Right renal pelvis (tissue), 4 donors: ENCODE measurements at places on chromosomes 12 and 14. TPM values are rescaled to one million over a fixed set of nuclear protein-coding genes. Genes with fewer than 3 reads are reported as not detected.

DNA sequence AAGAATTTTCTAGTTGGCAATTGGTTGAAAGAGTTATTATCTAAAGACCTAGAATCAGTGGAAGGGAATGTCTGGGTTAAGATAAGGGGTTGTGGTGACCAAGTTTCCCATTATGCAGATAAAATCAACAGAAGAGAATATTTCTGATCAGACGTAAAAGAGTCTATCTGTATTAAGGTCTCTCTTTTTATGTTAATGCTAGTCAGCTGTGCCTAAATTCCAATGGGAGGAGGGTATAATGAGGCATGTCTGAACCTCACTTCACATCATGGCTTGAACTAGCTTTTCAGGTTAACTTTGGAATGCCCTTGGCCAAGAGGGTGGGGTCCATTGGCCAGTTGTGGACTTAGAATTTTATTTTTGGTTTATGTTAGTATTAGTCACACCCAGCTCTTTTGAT lies 34.3 kb upstream of the CHST11 start:
- DNase-seq, result no peak

GRCh38 chr12:1533602-1534304 lies 60.6 kb downstream of the FBXL14 start:
- no peak for DNase-seq

DNA sequence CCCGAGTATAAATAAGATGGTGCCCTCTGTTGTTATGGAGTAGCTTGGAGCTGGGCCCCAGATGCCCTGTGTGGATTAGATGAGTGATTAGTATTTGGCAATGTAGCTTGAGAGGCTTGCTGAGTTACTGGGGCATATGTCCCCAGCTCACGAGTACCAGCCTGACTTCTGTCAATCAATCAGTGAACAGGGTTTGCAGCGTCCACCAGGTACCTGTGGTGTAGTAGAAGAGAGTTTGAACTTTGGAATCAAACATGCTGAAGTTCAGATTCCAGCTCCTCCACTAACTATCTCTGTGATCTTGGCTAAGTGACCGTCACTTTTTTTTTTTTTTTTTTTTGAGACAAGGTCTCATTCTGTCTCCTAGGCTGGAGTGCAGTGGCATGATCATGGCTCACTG lies 11.6 kb upstream of the TCL1B start:
- no peak for DNase-seq

GRCh38 chr12:3161861-3162260 lies 84.7 kb downstream of the TSPAN9 start:
- DNase-seq, result no peak

- no peak for DNase-seq
Observed at GRCh38 chr14:21534576-21534975, 8.4 kb upstream of the SALL2 start.

The ANKRD33 gene
- polyA plus RNA-seq, result 0.15 TPM

DNA sequence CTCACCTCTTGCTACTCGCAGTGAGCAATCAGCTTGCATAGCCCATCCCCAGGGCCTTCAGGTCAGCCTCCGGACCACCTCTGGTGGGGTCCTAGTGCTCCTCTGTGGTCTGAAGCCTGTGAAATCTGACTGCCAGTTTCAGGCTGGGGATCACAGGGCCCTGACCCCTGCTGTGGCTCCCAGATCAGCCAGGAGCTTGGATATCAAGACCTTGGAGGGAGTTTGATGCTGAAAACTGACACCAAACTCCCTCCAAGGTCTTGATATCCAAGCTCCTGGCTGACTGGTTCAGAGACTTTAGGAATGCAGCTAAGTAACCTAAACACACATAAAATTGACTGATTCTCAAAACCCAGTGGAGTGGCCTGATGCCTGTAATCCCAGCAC lies 19.8 kb upstream of the DHRS4 start:
- no peak for DNase-seq

DNA sequence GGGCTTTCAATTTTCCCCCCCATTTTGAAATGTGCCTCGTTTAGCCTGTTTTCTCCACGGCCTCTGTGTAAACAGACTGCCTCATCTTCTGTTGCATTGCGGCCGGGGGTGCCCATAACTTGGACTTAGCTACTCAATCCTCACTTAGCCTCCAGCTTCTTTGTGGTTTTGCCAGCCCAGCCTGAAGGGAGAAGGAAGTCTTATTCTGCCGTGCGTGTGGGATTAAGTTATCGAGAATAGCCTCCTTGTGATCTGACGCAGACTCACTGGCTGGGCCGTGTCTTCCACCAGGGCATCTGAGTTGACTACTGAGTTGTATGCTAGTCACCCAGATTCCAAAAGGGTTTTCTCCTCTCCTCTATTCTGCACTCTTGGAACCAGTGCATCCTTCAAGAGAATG lies 8.1 kb downstream of the PRKAB1 start:
- no peak for DNase-seq

GRCh38 chr12:76307083-76307482 lies 41.1 kb downstream of the BBS10 start:
- no peak for DNase-seq

DNA sequence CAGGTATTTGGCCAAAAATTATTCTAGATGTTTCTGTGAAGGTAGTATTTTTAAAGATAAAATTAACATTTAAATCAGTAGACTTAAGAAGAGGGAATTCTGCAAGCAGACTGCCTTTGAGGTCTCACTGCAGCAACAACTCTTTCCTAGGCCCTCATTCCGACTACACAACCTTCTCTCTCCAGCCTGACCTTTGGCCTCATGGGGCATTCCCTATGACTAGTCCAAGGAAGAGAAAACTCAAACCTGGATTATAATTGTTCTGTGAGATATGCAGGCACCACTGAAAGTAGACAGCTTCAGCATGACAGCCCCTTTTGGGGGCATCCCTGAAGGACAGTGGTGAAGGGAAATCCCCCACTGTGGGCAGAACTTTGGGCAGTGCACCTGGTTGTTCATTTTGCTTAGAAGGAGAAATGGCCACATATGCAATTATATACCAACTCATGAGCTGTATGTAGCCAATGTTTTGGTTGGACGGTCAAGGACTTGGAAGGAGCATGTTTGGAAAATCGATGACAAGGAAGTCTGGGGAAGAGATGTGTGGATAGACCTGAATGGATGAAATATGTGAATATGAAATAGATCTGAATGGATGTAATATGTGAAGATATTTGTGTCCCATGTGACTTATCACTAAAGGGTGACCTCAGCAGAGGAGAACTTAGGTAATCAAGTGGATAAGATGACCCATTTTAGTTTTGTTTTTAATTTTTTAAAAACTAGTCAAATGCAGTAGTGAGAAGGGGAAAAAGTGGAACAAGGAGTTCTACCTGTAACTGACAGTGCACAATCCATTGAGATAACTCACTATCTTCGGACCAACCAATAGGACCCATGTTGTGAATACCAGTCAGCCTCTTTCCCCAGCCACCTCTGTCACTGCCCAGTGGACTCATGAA lies 233.3 kb upstream of the FOXN3 start:
- DNase-seq, result no peak

The TRAFD1 gene
- polyA plus RNA-seq, result 46.7 TPM
